T-helper 22 cell (primary cell): ENCODE measurements at places on chromosomes 3 and 15.

DNA sequence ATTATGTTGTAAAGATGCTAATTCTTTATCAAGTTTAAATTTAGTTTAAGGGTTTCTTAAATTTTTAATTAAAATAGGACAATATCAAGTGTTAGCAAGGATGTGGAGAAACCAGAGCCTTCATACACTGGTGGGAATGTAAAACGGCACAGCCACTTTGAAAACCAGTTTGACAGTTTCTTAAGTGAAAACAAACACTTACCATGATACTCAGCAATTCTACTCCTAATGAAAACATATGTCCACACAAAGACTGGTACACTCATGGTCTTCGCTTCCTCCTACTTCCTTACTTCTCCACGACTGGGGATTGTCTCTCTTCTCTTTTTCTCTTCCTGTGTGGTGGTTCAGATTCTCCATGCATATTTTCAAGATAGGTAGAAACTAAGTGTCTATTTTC, 9.2 kb downstream of the SKIC8 start:
- no peak for DNase-seq

GRCh38 chr3:42157540-42158538, 66.7 kb downstream of the TRAK1 start:
- DNase-seq, result no peak

- no peak for DNase-seq
Observed at GRCh38 chr3:174821477-174821876, 37.7 kb upstream of the NAALADL2 start.

DNA sequence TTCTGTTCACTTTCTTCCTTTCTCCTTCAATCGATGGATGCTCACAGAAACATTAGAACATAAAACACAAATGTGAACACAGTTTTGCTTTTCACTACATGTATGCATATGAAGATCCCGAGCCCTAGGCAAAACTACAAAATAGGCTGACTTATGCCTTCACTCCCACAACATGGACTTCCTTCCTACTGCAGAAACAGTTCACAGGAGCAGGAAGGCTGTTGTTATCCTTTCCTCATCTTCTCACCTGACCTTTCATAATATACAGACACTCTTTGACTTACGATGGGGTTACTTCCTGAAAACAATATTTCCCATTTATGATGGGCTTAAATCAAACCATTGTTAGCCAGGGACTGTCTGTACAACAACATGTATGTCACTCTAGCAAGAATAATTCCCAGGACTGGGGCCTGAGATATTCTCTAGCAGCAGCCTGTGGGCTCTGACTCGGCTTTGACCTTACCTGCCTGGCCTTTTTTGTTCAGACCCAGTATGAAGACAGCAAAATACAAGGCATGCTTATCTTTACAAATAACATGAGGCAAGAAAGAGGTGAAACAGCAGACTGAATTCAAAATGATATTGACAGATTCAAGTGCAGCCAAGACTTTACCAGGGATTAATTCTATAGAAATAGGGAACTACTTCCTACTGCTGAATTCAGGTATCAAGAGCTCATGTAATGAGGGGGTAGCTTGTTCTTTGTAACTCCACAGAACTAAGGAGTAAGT, 51.8 kb upstream of the PLXND1 start:
- no peak for DNase-seq

DNA sequence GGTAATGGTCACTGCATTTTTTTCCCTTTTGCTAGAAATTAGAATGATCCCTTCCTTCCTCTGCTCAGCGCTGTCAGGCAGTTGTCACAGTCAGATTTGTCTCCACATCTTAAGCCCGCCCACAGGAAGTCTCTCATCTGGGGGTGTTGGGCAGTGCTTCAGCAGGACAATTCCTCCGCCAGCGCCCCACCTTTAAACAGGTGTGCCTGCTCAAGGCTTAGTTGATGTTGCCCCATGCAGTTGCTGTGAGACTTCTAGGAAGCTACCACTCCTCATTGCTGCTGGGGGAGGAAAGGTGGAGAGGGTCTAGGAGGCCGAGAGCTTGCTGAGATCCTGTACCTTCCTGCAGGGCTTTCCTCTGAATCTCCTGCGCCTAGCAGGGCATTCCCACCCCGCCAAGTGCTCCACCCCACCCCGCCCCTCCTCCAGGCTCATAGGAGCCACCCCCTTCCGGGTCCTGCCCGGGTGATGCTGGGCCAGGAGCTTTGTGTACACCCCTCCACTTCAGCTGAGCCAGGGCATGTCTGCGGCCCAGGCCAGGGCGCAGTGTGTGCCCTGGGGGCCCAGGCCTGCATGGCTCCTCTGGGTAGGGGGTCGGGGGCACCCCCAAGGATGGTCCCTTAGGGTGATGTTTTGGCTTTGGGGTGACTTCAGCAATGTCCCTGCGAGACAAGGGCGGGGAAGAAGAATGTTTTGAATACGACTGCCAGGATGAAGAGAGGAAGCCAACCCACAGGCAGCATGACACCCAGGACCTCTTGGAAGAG, 68.7 kb downstream of the TRAK1 start:
- no peak for DNase-seq

- DNase-seq, result no peak
Observed at GRCh38 chr3:141093971-141094684, 43.0 kb downstream of the SPSB4 start.

DNA sequence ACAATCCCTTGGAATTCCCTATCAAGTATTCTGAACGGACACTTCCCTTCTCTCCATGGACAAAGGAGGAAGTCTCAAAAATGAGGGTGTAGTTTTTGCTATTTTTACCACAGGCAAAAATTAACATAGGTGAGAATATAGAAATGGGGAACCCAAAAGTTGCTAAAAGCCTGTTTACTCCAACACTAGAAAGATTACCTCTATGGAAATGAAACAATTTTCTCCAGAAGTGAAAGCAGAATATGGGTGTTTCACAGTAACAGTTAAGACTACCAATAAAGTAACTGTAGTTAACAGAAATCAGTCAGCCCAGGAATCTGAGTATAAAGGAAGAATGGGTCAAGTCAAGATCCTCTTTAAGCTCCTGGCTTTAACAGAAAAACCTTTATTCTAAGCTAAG, 9.3 kb downstream of the TRA2B start:
- no peak for DNase-seq

DNA sequence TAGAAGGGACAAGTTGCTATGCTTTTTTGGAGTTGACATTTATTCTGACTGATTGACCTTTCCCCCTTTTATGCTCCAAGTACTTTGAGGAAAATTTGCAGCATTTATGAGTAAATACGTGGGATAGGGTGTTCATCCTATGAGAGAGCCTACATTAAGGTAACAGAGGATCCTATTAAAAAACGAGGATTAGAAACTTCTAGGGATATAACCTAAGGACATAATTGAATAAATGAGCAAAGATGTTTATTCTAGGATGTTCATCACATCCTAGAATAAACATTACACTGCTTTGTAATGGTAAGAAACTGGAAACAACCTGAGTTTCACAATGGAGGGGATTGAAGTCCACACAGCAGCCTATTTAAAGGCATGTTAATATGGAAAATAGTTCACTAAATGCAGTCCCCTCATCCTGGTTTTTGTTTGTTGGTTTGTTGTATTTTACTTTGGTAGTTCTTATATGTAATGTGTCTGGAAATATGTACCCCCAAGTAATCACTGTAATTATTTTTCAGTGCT, 23.9 kb upstream of the CLEC3B start:
- no peak for DNase-seq

GRCh38 chr3:115322901-115323300, 175.8 kb upstream of the ZBTB20 start:
- no peak for DNase-seq

GRCh38 chr15:95111969-95112368, 880.6 kb downstream of the MCTP2 start:
- no peak for DNase-seq

DNA sequence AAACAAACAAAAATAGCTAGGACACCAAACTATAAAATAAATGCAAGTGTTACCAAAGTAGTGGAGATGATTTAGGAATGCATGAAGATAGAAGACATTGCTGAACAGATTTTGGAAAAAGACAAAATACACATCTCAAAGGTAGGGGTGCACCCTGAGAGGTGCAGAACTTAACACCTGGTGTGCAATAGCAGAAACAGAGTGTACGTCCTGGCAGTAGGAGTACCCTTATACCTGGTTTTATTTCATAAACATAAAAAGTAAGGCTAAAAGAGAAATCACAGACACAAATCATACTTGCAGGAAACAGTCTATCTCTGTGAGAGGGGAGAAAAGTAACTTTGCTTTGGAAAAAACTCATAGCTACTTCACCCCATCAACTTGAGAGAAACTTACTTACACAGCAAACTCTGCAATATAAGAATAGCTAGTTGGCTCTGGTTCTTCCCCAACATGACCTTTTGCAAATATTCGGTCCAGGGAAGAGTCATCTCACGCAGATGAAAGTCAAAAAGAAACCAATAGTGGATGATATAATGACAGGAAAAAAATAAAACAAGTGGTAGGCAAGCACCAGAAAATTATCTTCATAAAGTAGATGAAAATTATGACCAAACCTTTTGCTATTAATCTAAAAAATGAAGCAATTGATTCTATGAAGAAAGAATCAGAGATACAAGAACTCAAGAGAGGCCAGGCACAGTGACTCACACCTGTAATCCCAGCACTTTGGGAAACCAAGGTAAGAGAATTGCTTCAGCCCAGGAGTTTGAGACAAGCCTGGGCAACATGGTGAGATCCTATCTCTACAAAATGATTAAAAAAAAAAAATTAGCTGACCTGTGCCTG, 108.9 kb upstream of the BNIP2 start:
- DNase-seq, result no peak

- no peak for DNase-seq
Observed at GRCh38 chr15:76360416-76360815, 23.8 kb downstream of the ISL2 start.

- DNase-seq, result no peak
Observed at GRCh38 chr3:45613791-45614190, 19.2 kb downstream of the LIMD1 start.

GRCh38 chr3:105933871-105934270, 65.1 kb upstream of the CBLB start:
- DNase-seq, result no peak

- DNase-seq, result no peak
Observed at GRCh38 chr15:71591057-71591456, 219.3 kb upstream of the NR2E3 start.

- no peak for DNase-seq
Observed at GRCh38 chr3:58183221-58183620, 27.6 kb downstream of the DNASE1L3 start.

GRCh38 chr3:156176048-156176447, 55.7 kb downstream of the KCNAB1 start:
- DNase-seq, result no peak

- no peak for DNase-seq
Observed at GRCh38 chr3:113560271-113560670, 27.9 kb downstream of the SIDT1 start.

DNA sequence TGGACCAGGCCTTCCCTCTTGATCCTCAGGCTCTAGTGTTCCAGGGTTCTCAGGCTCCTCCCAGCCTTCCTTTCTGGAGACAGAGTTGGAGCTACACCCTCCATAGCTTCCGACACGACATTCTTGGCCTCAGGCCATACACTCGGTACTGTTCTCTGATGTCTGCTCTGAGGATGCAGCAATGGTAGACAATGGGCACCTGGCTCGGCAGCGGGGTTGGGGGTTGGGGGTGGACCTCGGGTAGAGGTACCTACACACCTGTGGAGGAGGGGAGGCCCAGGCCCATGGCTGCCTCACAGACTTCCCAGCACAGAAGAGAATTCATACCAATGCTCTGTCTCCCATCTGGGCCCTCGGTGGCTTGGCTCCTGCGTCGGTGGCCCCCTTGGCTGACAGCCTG, 21.4 kb downstream of the CCDC13 start:
- DNase-seq, result no peak

DNA sequence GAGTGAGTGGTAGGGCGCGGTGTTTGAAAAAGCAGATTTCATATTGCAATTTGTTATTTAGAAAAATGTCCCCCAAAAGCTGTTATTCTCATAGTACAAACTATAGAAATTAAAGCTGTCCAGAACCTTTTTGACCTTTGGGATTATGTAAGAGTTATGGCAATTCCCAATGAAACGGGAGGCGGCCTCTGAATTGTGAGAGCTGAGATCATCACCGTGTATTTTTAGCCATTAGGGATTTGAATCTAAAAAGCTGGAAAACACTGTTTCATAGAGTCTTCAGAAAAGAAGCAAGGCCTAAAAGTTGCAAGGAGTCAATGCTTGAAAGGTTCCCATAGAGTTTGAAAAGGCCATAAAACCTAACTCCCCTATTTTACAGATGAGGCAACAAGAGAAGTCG, 38.6 kb upstream of the SLC25A26 start:
- no peak for DNase-seq

DNA sequence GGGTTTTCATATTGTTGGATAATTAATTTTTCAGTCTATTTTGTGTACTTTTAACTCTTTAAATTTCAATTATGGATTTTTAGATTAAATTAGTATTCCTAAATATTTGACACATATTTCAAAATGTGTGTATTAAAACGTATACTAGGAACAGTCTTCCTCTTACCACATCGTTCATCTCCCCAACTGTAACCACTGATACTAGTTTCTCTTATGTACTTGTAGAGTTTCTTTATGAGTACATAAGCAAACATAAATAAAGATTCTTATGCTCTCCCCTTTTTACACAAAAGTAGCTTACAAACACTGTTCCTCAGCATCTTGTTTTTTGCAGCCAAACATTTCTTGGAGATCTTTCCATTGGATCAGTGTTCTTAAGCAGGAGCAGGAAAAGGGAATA, 45.9 kb downstream of the CMSS1 start:
- DNase-seq, result no peak

GRCh38 chr3:58628823-58629562, 37.6 kb downstream of the FAM3D start:
- no peak for DNase-seq

DNA sequence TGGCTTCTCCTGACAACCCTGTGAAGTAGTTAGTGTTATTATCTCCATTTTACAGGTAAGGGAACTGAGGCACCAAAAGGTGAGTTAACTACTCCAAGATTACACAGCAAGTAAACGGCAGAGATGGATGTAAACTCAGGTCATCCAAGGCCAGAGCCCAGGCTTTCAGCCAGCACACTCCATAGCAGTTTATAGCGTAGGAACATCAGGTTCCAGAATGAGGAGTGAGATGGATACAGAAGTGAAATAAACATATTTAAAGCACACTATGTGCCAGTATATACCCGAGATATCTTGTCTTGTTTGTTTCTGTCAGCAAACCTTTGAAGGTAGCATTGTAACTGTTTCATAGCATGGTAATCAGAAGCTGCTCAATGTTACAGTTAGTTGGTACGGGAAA, 279.0 kb downstream of the OXSM start:
- no peak for DNase-seq

- DNase-seq, result no peak
Observed at GRCh38 chr15:88800738-88801137, 2.5 kb upstream of the ACAN start.
